ENCODE measurements at places on chromosomes 2 and 18.

DNA sequence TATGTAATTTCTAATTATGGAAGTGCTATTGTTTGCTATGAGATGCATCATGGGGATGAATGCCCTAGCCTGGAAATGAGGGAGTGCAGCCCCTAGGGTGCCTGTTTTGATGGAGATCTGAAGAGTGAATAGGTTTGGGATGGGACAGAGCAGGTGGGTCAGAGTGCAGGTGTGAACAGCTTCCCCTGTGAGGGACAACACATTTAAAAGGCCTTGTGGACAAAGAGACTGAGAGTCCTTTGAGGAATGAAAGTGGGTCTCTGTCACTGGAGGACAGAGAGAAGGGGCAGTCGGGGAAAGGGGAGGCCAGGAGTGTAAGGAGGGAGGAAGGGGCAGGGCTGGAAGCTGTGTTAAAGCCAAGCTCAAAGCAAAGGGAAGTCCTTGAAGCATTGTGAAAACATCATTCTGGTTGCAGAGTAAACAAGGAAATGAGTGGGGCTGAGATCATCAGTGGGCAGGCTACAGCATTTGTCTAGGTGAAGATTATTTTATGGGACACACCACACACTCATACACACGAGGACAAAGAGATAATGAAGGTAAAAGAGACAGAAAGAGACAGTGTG, 877.6 kb downstream of the SLC4A3 start:
- no peak for DNase-seq

- no peak for DNase-seq
Observed at GRCh38 chr2:157853211-157853610, 22.9 kb downstream of the ACVR1 start.

DNA sequence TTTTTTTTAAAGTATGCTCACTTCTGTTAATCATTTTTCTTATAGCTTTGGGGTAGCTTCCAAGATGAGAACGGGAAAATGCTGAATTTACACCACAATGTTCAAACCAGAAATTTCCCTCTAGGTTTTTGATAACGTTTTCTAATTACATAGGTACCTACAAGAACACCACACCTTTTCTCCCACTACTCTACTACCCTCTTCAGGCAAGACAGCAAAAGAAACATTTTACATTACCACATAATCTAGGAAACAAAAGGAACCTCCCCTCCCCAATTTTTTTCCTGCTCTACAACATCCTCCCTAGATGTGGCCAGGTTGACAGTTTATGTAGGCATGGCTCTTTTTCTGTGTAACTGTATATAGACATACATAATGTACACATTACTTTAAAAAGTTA, 32.4 kb downstream of the NDUFAF7 start:
- no peak for DNase-seq

GRCh38 chr18:37716106-37716735, 150.6 kb upstream of the CELF4 start:
- no peak for DNase-seq

- DNase-seq, result no peak
Observed at GRCh38 chr2:19416784-19417684, 58.6 kb upstream of the OSR1 start.

GRCh38 chr2:113973810-113974209, 83.9 kb downstream of the ACTR3 start:
- no peak for DNase-seq

DNA sequence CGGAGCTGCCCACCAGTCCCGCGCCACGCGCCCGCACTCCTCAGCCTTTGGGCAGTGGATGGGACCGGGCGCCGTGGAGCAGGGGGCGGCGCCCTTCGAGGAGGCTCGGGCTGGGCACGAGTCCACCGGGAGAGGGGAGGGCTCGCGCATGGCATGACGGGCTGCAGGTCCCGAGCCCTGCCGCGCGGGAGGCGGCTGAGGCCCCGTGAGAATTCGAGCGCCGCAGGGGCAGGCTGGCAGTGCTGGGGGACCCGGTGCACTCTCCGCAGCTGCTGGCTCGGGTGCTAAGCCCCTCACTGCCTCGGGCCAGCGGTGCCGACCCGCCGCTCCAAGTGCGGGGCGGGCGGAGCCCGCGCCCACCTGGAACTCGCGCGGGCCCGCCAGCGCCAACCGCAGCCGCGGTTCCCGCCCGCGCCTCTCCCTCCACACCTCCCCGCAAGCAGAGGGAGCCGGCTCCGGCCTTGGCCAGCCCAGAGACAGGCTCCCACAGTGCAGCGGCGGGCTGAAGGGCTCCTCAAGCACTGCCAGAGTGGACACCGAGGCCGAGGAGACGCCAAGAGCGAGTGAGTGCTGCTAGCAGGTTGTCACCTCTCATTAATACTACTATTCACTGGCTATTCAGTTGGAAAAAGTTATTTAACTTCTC, 3.6 kb upstream of the TTC21B start:
- no peak for DNase-seq

- no peak for DNase-seq
Observed at GRCh38 chr2:22880161-22880560, 504.8 kb upstream of the KLHL29 start.
